ENCODE measurements at places on chromosomes 3 and 15.
A peak's percentile ranks its signal among the peaks of the same experiment; 100 is the strongest.

- DNase-seq: no peak
These were observed 38.4 kb downstream of the SLCO3A1 start for GRCh38 chr15:91891788-91892345.

- no peak for DNase-seq
These were observed 265.5 kb downstream of the RORA start for GRCh38 chr15:60963557-60963956.

DNA sequence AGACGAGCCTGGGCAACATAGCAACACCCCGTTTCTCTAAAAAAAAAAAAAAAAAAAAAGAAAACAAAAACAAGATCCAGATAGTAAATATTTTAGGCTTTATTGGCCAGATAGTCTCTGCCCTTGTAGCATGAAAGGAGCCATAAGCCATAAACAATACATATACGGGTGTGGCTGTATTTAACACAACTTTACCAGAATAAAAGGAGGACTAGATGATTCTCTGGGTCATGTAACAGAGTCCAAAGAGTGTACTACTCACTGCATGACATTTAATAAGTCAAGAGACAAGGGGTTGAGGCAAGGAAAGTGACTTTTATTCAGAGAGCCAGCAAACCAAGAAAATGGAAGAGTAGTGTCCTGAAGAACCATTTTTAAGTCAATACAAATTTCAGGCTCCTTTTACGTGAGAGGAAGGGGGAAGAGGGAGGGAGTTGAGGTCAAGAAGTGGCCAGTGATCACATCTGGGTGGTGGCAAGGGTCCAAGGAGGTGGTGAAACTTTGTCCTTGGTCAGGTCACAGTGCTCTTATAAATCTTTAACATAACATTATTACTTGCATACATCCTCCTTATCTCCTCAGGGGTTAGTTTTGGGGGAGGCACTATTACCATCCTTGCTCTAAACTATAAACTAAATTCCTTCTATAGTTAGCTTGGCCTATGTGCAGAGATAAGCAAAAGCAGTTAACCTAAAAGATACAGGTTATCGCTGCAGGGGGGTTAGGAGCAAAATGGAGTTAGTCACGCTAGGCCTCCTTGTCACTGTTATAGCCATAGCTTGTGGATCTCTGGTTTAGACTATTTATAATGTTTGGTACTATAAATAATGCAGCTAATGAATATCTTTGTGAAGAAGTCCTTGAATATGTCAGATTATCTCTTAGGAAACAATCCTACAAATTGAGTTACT, 46.1 kb downstream of the METTL6 start:
- DNase-seq: no peak

DNA sequence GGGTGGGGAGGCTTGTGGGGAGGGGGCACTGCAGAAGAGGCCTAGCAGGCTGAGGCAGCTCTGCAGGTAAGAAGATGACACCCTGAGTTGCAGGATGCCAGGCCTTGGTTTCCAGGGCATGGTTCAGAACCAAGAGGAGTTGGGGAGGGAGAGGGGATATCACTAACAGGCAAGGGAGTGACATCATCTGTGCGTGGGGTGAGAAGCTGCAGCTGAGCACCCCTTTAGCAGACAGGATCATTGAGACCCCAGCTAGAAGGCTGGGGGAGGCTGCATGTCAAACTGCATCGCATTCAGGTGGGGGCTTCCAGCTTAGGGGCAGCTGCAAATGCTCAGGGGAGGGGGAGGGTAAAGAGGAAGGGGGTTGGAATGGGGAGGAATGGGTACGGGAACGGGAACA, 23.0 kb downstream of the CACNA2D2 start:
- DNase-seq: no peak

GRCh38 chr3:65107174-65107573, 419.4 kb upstream of the ADAMTS9 start:
- no peak for DNase-seq

DNA sequence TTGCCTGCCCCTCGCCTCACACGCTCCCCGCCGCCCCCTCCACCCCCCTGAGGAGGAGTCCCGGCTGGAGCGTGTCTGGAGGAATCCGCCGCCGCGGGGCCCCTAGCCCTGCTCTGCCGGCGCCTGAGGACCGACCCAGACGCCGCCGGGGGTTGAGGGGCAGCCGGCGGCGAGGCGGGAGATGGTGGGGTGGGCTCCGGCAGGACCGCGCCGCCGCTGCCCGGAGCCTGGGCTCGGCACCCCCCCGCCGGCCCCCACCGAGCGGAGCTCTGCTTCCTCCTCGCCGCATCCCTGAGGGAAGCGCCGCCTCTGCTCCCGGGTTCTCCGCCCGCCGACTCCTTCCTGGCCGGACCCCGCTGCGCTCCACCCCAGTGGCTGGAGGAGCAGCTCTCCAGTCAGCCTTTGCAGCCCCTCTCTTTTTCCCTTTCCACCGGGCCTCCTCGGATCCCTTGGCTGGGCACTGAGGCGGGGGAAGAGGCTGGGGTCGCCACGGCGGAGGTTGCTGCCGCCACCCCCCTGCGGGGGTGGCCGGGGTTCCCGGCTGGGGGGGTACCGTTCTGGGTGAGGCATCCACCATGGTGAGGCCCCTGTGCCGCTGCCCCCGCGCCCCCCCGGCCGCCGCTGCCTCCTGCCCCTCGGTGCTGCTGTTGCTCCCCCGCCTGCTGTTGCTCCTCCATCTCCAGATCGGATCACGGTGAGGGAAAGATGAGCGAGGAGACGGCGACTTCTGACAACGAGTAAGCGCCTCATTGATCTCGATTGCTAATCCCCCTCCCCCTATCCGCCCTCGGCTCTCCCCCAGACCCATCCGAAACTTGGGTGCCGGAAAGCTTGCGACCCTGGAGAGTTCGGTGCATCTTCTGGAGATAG, at the start of gene SPRED1:
TSS of gene SPRED1 (plus strand) at position 356 of the 870 bp plus-strand sequence. CDS start at position 706, 350 bp downstream.
- DNase-seq: no peak

GRCh38 chr3:114175204-114175987, 3.5 kb downstream of the DRD3 start:
- DNase-seq: no peak

DNA sequence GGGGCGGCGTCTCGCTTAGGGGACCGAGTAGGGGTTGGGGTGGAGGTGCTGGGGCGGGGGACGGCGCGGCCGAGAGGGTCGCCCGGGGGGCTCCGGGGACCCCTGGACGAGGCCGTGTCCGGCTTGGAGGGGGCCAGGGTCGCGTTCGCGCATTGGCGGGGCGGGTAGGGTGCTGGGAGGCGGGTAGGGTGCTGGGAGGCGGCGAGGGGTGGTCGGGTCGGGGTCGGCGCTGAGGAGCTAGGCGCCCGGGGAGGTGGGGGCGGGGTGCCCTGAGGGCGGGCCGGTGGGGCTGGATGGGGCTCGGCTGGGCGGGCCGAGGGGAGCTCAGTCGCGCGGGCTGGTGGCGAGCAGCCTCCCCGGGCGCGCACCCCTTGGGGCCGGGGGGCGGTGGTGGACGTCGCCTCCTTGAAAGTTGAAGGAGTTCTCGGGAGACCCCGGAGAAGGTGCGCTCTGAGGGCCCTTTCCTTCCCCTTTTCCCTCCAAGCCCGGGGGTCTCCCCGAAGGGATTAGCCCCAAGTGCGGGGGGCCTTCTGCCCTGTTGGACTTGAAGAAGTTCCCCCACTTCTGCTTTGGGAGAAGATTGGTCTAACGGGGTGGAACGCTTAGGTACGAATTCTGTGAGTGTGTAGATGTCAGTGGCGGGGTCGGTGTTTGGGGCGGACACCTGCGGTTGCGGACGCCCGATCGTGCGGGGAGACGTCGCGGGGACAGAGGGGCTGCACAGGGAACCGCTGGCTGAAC, 543 bp downstream of the MEF2A start:
- peak; percentile 32 for DNase-seq

DNA sequence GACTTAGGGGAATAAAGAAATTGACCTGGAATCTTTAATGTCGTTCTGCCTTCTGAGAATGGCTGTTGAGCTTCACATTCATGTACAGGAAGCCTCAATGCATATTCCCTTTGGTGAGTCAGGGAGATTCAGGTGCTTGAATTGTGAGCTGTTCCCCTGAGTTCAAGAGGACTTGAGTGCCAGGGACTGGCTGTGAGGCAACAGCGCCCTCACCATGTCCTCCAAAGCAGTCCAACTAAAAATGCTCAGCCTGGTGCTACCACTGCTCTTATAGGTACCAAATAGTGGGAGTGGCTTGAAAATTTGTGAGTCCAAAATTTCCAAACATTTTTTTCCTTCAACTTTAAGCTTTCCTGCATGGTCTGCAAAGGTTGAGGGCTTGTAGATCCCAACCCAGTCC, 54.1 kb downstream of the LEO1 start:
- DNase-seq: peak; percentile 16

- no peak for DNase-seq
These were observed 406.2 kb downstream of the LSAMP start for GRCh38 chr3:116038968-116039650.

DNA sequence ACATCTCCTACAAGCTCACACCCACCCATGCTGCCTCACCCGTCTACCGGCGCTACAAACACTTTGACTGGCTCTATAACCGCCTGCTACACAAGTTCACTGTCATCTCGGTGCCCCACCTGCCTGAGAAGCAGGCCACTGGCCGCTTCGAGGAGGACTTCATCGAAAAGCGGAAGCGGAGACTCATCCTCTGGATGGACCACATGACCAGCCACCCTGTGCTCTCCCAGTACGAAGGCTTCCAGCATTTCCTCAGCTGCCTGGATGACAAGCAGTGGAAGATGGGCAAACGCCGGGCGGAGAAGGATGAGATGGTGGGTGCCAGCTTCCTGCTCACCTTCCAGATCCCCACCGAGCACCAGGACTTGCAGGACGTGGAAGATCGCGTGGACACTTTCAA, 2.1 kb downstream of the SNX33 start:
- no peak for DNase-seq

- peak; percentile 67 for DNase-seq
These were observed 26.3 kb downstream of the DPH6 start for GRCh38 chr15:35519541-35520149.

- no peak for DNase-seq
These were observed 142.5 kb downstream of the XXYLT1 start for GRCh38 chr3:195128255-195129071.

DNA sequence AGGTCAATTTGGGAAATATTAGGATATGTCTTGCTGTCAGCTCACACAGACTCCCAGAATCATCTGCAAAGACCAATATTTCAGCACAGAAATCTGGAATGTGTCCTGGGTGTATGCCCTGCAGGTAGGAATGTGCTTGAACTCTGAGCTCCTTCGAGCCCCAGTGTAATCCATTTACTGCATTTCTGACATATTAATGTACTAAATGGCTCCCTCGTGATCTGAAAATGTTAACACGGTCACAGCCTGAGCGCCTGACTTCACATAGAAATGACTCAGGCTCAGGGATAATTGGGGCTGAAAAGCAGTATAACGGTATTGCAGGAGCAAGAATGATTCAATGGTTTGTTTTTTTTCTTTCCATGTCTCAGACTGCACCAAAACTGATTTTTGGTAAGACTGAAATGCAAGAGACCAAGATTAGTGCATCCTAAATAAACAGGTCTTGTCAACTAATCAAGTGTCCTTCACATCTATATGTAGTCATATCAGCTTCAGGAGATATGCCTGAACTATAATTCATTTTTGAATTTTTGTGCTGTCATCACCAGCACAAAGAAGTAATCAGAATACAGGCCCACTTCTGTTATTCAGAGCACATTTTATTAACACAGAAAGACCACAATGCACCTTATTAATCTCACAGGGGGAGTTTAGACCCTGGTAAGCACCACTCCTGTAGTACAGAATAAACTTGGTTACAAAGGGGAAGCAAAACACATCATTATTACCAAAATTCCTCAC, 49.8 kb downstream of the DCLK3 start:
- DNase-seq: no peak

DNA sequence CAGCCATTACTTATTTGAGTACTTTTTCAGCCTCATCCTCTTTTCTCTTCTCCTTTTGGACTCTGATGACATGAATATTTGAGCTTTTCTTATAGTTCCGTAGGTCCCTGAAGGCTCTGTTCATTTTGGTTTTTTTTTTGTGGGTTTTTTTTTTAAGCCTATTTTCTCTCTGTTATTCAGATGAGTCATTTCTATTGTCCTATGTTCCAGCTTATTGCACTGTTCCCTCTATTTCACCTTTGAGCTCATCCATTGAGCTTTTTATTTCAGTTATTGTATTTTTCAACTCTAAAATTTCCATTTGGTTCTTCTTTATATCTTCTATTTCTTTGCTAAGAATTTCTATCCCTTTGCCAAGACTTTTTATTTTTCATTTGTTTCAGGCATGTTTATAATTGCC, 7.2 kb upstream of the MGLL start:
- DNase-seq: no peak

- no peak for DNase-seq
These were observed 37.6 kb upstream of the SLC22A13 start for GRCh38 chr3:38227989-38228388.

GRCh38 chr3:100084100-100084806, 30.0 kb downstream of the FILIP1L start:
- DNase-seq: no peak

- DNase-seq: no peak
These were observed 26.4 kb upstream of the PDE8A start for GRCh38 chr15:84955089-84955848.

DNA sequence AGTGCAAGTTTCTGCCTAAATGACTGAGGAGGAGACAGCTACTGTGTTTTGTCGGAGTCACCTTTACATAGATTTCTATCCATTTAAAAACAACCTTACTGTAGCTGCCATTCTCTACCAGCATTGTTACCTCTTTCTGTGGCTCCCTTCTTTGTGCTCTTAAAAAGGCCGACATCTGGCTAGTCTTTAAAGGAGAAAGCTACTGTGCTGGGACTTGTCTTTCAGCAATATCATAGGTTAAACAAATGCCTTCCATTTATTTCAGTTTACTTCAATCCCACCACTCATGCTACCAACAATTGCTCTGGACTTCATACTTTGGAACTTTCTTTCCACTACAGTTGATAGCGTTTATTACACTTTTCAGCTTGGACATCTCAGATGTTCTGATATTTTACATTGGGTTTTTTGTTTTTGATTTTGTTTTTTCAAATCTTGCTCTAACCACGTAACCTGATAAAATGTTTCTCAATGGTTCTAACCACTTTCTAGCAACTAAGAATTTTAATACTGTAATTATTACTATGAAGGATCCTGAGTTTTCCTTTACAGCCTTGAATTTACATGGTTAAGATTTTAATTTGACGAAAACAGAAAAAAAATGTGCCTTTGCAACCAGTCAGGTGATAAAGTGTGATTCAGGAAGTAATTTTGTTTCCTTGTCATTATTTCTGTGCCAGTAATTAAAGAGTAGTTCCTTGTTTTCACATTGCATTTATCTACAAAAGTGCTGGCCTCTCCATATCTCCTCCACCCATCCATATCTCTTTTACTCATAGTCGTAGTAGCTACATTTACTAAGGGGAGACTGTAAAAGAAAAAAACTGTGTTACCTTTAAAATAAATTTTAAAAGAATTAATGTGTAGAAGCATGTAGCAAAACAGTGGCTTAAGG, 1.3 kb upstream of the CBLB start:
- DNase-seq: peak; percentile 30

- no peak for DNase-seq
These were observed 84.4 kb downstream of the BDH1 start for GRCh38 chr3:197471221-197472010.

- no peak for DNase-seq
These were observed 94.1 kb downstream of the SEC22A start for GRCh38 chr3:123295901-123296250.

- no peak for DNase-seq
These were observed 35.6 kb upstream of the SEC13 start for GRCh38 chr3:10356461-10356981.
